ENCODE measurements at places on chromosomes 7 and 10.

GRCh38 chr7:44630792-44631457 lies 24.5 kb downstream of the OGDH start:
- no peak for DNase-seq

DNA sequence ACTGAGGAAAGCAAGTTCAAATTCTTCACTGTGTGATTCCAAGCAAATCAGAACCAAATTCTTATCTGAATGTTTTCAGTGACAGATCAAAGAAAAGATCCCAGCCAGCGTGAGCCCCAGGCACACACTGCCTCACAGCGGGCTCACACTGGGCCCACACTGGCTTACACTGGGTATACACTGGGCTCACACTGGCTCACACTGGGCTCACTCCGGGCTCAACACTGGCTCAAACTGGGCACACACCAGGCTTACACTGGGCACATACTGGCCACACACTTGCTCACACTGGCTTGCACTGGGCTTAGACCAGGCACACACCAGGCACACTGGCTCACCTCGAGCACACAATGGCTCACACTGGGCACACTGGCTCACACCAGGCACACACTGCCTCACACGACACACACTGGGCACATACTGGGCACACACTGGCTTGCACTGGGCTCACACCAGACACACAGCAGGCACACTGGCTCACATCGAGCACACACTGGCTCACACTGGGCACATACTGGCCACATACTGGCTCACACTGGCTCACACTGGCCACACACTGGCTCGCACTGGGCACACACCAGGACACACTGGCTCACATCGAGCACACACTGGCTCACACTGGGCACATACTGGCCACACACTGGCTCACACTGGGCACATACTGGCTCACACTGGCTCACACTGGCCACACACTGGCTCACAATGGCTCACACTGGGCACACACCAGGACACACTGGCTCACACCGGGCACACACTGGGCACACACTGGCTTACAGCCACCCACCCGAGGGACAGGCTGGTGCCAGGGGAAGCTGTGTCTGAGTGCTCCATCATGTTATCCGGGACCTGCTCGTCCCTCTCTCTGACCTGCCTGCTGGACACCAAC lies 156.3 kb downstream of the PTPRN2 start:
- DNase-seq, result no peak

DNA sequence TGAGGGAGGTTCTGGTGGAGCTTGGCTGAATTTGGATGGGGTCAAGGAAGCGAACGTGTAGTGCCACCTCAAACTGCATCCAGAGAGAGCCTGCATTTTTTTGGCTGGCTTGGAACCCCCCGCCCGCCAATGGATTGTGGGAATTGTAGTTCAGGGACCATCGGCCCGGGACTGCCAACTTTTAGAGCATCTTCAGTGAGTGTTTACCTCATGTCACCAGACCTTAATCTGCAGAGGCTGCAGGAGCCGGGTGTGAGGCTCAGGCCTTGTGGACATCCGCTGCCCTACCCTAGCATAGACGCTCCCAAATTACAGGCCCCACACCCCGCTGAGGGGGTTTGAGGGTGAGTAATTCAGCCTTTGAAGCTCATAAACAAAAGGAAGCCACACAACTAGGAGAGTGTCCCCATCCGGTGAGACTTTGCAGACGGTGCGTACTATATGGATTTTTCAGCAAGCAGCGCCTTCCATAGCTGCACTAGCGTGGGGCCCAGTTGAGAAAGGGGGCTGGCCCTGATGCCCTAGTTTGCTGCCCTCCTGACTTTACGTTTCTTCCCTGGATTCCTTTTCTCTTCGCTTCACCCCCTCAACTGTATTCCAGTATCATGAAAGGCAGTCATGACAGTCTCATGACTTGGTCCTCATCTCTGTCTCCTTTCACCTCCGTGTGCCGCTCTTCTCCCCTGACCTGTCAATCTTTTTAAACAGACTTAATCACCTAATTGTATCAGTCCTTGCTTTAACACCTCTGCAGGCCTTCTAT lies 717 bp downstream of the CNPY4 start:
- peak; percentile 49 for DNase-seq

GRCh38 chr10:93921338-93921737 lies 27.6 kb downstream of the SLC35G1 start:
- no peak for DNase-seq

- no peak for DNase-seq
These were observed 27.8 kb downstream of the GARIN1A start for GRCh38 chr7:128699895-128700294.

- no peak for DNase-seq
These were observed 19.6 kb downstream of the MINPP1 start for GRCh38 chr10:87524296-87524695.

GRCh38 chr7:116423499-116423898 lies 76.0 kb upstream of the CAV2 start:
- DNase-seq, result no peak

DNA sequence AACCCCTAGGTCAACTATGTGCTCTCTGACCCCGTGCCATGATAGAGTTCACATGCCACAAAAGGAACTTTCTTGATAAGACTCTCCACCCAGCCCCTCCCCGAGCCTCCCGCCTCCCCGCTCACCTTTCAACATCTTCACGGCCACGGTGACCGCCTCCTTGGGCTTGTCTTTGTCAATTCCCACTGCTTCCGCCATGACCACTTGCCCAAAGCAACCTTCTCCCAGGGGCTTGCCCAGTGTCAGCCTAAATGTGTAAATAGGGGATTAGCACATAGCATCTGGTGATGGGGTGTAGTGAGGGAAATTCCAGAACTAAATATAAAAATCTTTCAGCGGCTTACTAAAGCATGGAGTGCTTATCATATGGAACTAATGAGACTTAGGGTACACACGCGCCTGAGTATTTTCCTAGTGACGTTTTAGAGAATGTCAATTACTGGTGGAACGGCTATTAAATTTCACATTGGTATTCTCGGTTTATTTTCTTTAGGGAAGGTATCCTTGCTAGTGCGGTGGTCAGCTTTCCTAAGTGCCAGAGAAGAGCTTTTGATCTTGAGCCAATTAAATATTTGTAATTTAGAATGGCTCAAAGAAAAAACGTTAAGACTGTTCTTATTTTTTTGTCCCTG lies 97.4 kb downstream of the FGFR2 start:
- no peak for DNase-seq

- no peak for DNase-seq
These were observed 64.3 kb upstream of the C1GALT1 start for GRCh38 chr7:7117935-7118586.

- peak; percentile 51 for DNase-seq
These were observed 5.6 kb upstream of the DKK1 start for GRCh38 chr10:52308251-52309031.

GRCh38 chr7:35254496-35255442 lies 869 bp upstream of the TBX20 start:
- DNase-seq, result no peak

- no peak for DNase-seq
These were observed 35.2 kb upstream of the YAE1 start for GRCh38 chr7:39530971-39531370.

- peak; percentile 32 for DNase-seq
These were observed 240.5 kb downstream of the ETV1 start for GRCh38 chr7:13748998-13749397.

- DNase-seq, result no peak
These were observed 12.4 kb upstream of the PTPN12 start for GRCh38 chr7:77524731-77525130.

- no peak for DNase-seq
These were observed 17.5 kb upstream of the BAG3 start for GRCh38 chr10:119633538-119634218.

- no peak for DNase-seq
These were observed 175.4 kb downstream of the MGMT start for GRCh38 chr10:129642427-129642826.

- no peak for DNase-seq
These were observed 540.1 kb downstream of the PTPRN2 start for GRCh38 chr7:158047391-158048059.
